ENCODE measurements at places on chromosomes 12 and 14.

GRCh38 chr14:63428486-63428885, 109.8 kb upstream of the GPHB5 start:
- DNase-seq: no peak

DNA sequence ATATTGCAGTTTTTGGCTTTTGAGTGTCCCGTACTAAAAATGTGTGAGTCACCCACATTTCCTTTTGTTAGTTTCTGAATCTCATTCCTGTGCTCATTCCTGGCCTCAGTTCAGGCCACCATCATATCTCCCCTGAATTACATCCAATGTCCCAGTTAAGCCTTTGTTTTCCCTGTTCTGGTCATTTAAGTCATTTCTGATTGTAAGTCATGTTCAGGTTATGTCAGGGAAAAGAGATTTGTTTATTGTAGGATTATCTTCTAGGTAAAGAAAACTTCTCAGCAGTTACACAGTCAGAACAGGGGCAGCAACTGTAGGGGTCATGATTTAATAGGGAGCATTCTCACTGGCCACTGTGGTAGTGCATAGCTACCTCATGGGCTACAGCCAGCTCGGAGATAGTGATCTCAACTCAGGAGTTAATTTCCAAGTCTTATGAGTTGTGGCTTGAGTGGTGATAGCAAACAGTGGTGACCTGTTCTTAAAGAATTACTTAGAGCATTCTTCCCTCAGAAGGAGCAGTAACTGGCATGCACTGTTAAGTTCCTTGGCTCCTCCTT, 6.7 kb downstream of the DDX47 start:
- DNase-seq: no peak

DNA sequence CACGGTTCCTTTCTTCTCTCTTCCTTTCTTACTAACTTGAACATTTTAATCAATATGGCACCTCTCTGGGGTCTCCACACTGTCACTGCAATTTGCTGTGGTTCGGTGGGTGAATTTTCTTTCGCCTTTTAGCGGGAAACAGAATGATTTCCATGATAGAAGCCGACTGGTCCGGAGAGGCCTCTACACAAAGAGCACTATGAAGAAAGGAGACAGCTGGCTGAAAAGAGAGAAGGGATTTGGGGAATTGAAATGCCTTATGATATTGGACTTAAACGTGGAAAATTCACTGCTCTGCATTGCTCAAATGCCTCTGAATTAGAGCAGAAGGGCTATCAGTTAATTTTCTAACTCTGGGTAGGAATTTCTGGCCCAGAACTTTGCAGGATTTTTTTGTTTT, 55.9 kb downstream of the KCNA5 start:
- no peak for DNase-seq

DNA sequence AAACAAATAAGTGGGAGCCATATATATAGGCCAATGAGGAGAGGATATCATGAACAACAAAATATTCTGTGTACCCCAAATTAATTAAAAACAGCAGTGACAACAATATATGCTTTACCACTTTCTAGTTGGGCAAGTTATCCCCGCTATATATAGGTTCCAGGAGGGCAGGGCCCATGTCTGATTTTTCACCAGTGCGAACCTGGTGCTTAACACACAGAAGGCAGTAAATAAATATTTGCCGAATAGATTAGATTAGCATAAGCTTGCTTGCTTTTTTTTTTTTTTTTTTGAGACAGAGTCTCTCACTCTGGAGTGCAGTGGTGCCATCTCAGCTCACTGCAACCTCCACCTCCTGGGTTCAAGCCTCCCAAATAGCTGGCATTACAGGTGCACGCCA, 3.4 kb upstream of the MIP start:
- no peak for DNase-seq

DNA sequence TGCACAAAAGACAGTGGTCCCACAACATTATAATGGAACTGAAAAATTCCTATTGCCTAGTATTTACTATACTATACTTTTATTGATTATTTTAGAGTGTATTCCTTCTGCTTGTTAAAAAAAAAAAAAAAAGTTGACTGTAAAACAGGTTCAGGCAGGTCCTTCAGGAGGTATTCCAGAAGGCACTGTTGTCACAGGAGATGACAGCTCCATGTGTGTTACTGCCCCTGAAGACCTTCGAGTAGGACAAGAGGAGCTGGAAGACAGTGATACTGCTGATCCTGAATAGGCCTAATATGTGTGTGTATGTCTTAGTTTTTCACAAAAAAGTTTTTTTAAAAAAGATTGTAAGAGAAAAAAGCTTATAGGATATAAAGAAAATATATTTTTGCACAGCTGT, 12.3 kb downstream of the UBE2N start:
- DNase-seq: no peak

GRCh38 chr14:105207460-105207901, 26.4 kb upstream of the NUDT14 start:
- DNase-seq: no peak

GRCh38 chr12:93325855-93326254, 51.9 kb upstream of the NUDT4 start:
- DNase-seq: no peak

DNA sequence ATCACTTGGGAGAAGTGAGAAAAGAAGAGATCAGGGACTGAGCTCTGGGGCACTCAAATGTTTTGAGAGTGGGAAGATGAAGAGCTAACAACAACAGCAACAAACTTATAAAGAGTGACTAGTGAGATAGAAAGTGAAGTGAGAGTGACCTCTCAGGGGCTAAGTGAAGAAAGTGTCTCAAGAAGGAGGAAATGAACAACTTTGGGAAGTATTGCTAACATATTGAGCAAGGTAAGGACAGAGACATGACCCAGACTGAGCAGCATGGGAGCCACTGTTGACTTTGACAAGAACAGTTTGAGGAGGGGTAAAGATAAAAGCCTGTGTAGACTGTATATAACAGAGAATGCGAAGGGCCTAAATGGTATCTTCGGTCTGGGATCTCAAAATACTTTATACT, 155.1 kb upstream of the BTG1 start:
- DNase-seq: no peak

GRCh38 chr12:120283318-120283717, 8.4 kb downstream of the RNU4-2 start:
- DNase-seq: no peak

GRCh38 chr12:112303004-112303403, 79.2 kb downstream of the HECTD4 start:
- no peak for DNase-seq

- no peak for DNase-seq
Observed at GRCh38 chr14:73722581-73722980, 8.4 kb upstream of the PNMA1 start.

- no peak for DNase-seq
Observed at GRCh38 chr12:26434299-26435068, 239.1 kb downstream of the SSPN start.
